ENCODE measurements at places on chromosomes 3 and 15.

GRCh38 chr3:60571511-60571910 is 679.7 kb downstream of the FHIT start:
- no peak for DNase-seq

DNA sequence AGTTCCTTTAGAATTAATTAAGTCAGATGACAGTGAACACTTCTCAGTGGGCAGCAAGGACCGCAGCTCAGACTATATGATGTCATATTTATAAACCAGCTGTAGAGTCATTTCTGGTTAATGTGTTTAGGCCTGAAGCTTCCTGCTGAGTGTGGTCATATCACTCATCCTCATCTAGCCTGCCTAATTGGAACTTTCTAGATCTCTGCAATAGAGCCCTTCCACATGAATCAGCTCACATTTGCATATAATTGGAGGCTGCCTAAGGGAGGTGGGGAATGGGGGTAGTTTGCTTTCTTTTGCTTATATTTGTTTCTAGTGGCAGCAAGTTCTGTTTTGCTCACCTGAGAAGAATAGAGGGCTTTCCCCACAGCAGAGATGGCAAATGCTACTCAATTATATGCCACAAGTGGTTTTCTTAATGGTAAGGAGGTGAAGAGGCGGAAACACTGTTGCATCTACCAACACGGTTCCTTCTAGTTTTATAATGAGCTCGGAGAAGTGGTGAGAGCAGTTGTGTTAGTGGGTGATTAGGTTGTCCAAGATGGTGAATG is 148.1 kb downstream of the KLHL25 start:
- DNase-seq, result peak; percentile 38

DNA sequence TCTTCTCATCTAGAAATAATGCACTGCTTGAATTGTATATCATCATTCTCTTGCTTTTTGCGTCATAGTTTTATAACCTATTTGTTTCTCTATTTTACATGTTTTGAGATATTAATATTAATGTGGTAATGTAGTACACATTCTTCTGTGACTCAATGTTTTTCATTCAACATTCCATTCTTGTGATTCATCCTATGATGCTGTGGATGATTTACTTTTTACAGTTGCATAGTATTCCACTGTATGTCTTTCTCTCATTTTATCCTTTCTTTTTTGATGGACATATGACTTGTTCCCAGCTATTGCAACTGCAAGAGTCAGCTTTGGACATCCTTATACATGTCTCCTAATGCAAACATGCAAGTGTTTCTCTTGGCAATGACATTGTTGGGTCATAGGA is 20.6 kb upstream of the VEPH1 start:
- no peak for DNase-seq

DNA sequence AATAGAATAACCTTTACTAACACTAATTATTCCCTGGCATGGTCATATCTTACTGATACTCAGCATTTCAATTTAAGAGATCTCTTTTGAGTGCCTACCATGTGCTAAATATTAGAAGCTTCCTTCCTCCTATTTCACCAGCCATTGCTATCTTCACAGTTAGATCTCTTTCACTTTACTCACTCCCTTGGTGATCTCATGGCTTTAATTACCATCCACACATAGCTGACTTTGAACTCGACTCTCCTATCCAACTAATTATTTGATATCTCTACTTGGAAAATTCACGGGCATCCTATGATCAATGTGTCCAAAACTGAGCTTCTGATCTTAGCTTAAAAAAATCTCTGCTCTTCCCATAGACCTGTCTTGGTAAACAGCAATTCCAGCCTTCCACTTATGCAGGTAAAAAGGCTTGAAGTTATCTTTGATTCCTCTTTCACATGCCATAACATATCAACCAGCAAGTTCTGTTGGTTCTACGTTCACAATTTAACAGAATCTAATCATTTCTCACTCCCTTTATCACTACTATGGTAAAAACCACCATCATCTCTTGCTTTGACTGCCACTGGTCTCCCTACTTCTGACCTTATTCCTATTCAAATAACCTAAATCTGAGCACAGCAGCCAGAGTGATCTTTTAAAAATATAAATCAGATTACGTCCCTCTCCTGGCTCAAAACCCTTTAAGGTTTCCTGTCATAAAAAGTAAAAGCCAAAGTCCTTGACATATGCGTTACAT is 41.8 kb downstream of the HLTF start:
- peak; percentile 2 for DNase-seq

- DNase-seq, result no peak
Observed at GRCh38 chr3:9730657-9731205, 804 bp upstream of the BRPF1 start.
